Cardiac septum (tissue), 1 donor: ENCODE measurements at places on chromosomes 4 and X. TPM values are rescaled to one million over a fixed set of nuclear protein-coding genes. Genes with fewer than 3 reads are reported as not detected.

GRCh38 chrX:93468075-93468474 lies 205.3 kb downstream of the NAP1L3 start:
- DNase-seq: no peak

DNA sequence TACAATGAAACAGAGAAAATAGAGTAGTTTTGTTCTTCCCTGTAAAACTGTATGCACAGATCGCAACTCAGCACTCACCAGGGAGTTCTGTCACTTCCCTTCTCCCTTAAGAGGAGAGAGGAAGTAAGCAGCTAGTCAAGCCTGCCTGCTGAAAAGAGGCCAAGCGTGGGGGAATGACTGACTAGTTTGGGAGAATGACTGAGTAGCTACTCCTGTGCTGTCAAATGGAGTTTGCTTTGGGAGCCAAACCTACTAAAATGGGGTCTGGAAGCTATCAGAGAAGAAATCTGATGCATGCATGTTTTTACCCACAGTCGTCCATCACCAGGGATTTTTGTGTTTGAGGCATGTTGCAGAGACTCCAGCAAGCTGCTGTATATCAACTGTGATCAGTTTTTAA lies 54.6 kb upstream of the LHFPL1 start:
- no peak for DNase-seq

- DNase-seq: no peak
Observed at GRCh38 chr4:159077702-159078495, 25.0 kb upstream of the RAPGEF2 start.

CDS1 gene
- total RNA-seq: not detected

CMC4 gene
- 19.4 TPM for total RNA-seq

MAGEA9B gene
- not detected for total RNA-seq

TMEM185A gene
- 30.2 TPM for total RNA-seq

MAGEC3 gene
- not detected for total RNA-seq

TEX13D gene
- total RNA-seq: not detected

CTAG1B gene
- not detected for total RNA-seq
